NCI-H1930 (cell line): ENCODE measurements at places on chromosomes 4 and X.

DNA sequence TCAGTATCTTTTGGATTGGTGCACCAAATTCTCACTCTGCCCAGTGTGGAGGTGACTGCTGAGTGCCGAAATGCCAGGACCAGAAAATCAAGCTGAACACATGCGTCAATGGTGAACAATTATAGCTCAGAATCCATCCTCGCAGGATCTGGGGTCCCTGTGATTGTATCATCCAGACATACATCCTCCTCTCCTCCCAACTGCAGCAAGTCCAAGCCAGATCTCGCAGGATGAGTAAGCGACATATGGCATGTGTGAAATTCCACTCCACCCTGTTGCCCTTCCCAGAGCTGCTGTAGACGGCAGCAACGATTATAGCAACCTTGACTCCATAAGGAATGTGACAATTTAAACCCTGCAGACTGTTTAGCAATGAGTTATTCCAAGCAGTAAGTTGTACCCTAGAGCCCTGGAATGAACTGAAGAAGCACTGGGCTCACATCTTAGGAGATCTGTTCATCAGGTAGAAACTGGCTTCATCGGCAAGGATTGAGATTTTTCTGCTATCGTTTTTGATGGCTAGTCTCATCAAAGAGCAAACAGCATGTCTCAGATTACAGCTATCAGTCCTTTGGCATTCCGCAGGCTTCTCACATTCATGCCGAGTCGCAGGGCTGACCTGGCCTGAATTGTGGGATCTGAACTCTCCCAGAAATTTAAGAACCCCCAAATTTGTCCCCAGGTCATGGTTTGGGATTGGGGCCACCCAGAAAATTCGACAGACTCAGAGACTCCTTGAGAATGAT lies 35.5 kb upstream of the SORBS2 start:
- DNase-seq: no peak

GRCh38 chr4:23962462-23962861 lies 72.6 kb upstream of the PPARGC1A start:
- no peak for DNase-seq

DNA sequence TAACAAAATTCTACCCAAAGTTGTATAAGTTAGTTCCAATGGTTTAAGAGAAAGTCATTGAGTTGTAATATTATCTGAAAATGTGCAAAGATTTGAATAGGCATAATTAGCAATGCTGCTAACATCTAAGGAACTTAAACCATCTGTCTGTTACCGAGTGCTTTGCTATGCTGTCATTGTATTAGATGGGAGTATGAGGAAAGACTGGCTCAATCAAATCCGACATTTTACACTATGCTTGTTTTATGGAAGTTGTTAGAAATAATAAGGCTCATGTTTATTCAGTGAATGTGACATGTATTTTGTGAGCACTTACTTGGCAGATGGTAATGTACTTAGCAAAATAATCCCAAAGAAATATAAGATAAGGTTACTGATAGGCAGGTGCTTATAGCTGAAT lies 1715.1 kb downstream of the PCDH7 start:
- DNase-seq: no peak

DNA sequence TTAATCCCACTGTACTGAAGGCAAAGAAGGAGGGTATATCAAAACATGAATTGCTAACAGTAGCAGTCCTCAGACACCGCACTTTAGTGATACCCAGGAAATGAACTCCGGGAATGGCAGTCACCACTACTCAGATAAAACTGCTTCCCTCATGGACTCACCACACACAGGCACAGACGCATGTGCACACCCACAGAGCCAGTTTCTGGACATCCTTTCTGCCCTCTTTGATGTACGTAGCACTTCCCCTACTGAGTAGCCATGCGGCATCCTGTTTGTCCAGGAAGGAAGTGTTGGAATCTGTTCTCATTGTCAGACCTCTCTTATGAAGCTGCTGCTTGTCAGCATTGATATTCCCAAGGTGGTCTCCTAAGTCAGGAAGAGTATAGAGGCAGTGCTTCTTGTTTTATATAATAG lies 95.7 kb downstream of the DCLK2 start:
- DNase-seq: no peak

- no peak for DNase-seq
These were observed 85.6 kb downstream of the NKX6-1 start for GRCh38 chr4:84413480-84413879.

- DNase-seq: no peak
These were observed 500.0 kb downstream of the SPRY1 start for GRCh38 chr4:123896446-123897071.

- DNase-seq: no peak
These were observed 228.4 kb downstream of the SPRY1 start for GRCh38 chr4:123624959-123625358.

GRCh38 chrX:6279277-6279909 lies 50.7 kb upstream of the NLGN4X start:
- DNase-seq: no peak

GRCh38 chrX:361231-362145 lies 25.2 kb downstream of the PPP2R3B start:
- DNase-seq: no peak

DNA sequence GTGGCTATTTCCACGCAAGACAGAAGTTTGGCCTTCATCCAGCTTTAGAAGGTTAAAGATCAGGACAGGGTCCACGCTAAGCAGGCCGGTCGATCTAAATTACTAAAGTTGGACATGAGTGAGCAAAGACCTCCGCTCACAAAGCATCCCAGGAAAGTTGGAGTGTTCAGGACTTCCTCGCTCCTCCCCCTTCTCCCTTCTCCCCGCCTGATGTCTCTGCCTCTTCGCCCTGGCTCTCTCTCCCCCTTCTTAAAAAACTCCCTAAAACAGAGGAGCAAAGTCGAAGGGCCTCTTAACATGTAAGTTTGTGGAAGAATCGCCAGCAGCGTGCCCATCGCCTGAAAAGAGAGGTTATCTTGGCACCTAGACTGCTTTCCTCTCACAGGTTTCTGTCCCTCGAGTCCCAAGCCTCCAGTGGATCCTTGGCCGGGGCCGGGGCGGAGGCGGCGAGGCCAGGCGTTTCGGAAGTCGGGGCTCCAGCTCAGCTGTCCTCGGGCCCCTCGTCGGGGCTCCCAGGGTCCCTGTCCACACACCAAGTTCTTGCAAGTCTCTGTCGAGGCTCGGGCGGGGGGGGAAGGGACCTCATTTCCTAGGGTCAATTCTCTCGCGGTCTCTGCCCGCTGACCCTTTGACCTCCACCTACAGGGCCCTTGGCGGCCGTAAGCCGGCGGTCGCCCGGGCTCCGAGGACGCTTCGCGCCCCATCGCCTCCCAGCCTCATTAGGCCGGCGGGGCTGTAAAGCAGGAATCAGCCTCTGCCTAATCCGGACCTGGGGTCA lies 7.6 kb downstream of the ZIC3 start:
- no peak for DNase-seq

GRCh38 chr4:159035570-159035969 lies 67.3 kb upstream of the RAPGEF2 start:
- DNase-seq: peak; percentile 11

DNA sequence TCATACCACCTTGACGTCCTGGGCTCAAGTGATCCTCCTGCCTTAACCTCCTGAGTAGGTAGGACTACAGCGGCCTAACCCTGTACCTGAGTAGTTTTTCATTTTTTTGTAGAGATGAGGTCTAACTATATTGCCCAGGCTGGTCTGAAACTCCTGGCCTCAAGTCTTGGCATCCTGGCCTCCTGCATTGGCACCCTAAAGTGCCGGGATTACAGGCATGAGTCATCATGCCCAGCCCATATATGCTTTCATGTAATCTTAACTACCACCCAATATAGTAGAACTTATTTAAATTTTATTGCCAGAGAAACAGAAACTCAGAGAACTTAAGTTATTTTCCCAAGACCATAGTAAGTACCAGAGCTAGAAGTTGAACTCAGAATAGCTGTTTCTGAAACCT lies 27.1 kb downstream of the AFM start:
- no peak for DNase-seq

DNA sequence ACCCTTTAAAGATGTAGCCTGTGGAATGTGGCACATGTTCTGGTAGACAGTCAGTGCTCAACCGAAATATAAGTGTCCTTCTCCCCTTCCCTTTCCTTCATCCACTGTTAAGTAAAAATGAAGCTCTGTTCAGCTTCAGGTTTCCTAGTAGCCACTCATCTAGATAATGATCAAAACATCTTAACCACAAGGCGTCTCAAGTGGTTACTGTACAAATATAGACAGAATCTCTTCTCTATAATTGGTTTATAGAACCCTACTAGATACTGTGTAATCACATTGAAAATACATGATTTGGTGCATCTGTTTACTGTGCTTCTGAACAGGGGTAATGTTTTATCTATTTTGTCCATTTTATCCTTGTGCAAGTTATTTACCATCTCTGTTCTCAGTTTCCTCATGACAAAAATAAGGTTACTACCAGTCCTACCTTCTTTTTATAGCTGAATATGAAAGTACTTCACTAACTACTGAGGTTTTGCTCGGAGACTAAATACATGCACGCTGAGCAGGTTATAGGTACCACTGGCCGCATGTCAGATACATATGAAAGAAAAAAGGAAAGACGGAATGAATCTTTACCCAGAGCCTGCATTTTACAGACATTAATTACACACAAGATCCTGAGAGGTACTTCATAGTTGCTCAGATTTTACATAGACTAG lies 20.3 kb upstream of the SLC25A4 start:
- no peak for DNase-seq

DNA sequence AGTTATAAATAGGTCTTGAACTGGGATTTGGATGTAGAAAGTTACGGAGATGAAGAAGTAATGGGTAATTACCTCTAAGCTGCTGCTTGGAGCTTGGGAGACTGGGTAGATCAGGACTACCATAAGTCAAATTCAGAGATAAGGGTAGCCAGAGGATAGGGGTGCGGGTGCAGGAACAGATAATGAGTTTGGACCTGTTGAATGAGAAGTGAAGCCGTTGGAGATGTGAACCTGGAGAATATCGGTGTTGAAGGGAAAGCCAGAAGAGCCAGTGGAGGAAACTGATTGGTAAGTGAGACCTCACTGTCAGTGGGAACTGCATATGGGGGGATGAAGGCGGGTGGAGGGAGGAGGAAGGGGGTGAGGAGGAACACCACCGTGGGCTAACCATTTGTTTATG lies 618 bp upstream of the FOXO4 start:
- no peak for DNase-seq

- no peak for DNase-seq
These were observed 19.0 kb upstream of the GLUD2 start for GRCh38 chrX:121028419-121028818.

DNA sequence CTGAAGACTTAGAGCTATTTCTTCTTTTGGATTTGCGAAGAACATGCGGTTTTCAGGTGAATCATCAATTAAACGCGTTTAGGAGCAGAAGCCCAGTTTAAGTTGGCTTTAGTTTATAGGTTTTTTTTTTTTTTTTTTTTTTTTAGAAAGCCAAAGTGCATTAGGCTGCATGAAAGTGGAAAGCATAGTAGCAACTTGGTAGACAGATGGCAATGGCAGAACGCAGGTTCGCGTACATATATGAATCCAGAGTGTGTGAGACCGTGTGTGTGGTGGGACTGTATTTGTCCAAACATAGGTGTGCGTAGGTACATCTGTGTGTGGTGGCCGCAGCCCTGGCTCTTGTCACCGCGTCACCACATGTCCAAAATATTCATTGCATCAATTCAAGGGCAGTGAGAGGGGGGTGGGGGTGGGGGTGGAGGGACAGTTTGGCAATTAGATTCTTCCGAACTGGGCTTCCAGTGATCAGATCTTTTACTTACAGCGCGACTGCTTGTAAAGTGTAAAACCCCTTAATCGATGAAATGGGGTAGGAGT lies 901 bp downstream of the JADE1 start:
- DNase-seq: peak; percentile 26

DNA sequence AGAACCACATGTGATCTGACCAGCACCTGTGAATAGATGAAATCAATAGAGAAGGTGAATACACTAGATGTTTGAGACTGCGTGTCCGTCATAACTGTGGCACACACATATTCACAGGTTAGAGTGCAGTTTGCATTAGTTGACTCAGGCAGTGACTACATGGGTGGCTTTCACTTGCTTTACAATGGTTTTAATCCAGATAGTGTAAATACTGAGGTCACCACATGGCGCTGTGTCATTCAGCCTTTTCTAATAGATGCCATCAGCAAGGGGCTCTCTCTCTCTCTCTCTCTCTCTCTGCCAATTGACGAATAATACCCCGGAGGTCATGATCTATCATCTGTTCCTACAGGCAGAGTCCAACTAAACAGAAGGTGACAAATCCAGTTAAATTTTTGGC lies 30.7 kb upstream of the FGF13 start:
- DNase-seq: no peak

DNA sequence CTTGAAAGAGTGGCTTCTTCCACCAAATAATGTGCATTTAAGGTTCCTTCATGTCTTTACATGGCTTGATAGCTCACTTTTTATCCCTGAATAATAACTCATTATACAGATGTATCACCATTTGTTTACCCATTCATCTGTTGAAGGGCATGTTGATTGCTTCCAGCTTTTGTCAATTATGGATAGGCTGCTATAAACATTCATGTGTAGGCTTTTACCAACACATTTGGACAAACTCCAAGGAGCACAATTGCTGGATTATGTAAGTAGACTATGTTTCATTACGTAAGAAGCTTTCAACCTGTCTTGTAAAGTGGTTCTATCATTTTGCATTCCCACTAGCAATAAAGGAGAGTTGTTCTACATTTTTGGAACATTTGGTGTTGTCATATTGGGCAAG lies 2637.0 kb downstream of the PCDH7 start:
- DNase-seq: peak; percentile 1

DNA sequence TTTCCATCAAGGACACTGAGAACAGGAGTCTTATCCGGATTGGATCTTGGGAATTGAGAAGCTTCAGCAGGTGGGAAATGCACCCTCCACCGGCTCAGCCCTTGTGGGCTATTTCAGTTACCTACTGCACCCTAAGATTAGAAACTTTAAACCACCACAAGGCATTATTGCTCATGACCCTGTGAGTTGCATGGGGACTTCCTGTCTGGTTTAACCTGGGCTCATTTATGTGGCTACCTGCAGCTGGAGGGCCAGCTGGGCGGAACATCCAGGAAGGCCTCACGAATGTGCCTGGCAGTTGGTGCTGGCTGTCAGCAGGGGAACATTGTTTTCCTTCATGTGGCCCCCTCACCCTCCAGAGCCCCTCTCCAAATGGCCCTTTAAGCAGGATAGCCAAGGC lies 164.1 kb downstream of the DEFB131A start:
- DNase-seq: no peak

GRCh38 chrX:63349307-63349706 lies 1.8 kb downstream of the SPIN4 start:
- no peak for DNase-seq
